ENCODE measurements at places on chromosomes 16 and 17.

DNA sequence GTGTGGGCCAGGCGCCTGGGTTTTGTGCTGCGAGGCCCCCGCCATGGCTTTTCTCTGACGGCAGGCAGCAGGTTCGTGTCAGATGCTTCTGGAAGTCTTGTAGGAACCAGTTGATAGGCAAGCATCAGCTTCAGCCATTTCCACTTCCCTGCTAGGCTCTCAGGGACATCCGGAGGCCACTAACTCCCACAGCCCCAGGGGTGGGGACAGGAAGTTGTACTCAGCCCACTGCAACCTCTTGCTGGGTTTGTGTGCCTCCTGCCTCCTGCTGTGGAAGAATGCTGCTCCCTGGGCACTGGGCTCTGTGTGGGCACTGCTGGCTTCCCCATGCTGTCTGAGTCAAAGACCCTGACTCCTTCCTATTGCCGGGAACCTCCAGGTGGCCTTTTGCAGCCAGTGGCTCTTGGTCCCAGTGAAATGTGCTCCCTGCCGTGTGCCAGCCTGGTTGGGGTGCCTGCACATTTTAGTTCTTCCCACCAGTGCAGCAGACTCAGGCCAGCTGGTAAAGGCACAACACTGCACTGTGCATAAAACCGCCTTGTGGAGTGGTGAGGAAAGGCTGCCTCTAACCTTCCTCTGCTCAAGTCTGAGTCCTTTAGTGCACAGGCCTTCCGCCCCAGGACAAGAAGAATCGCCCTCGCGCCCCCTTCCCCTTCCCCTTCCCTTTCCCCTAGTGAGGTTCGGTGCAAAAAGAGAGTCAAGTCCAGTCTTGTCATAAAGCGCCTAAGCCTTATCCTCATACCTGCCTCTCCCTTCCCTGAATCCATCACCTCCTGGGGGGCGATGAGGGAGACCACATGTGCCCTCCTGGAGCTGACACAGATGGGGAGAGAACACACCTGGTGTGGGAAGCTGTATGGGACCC, 16.6 kb downstream of the LDHD start:
- DNase-seq = no peak

GRCh38 chr16:85206472-85207356, 94.4 kb upstream of the CIBAR2 start:
- DNase-seq = no peak

GRCh38 chr17:14094676-14095601, 25.6 kb downstream of the COX10 start:
- no peak for DNase-seq

GRCh38 chr16:86878236-86879080, 300.1 kb downstream of the FOXL1 start:
- DNase-seq = no peak

DNA sequence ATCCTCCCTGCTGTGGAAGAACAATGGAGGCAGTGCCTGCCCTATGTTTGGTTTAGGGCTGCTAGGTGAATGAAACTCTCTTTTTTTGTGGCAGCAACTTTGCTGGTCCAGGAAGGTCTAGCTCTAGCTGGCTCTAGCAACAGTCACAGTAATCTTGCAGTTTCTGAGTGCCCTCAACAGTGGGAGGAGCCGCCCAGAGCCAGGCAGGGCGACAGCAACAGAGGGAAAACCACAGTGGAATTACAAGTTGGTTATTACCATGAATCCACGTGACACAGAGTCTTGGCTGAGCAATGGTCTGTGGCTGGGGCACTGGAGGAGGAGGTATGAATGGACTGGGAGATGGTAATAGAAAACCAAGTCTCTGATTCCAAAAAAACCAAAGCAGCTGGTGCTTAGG, 10.3 kb downstream of the HSPB9 start:
- DNase-seq = peak; percentile 96

DNA sequence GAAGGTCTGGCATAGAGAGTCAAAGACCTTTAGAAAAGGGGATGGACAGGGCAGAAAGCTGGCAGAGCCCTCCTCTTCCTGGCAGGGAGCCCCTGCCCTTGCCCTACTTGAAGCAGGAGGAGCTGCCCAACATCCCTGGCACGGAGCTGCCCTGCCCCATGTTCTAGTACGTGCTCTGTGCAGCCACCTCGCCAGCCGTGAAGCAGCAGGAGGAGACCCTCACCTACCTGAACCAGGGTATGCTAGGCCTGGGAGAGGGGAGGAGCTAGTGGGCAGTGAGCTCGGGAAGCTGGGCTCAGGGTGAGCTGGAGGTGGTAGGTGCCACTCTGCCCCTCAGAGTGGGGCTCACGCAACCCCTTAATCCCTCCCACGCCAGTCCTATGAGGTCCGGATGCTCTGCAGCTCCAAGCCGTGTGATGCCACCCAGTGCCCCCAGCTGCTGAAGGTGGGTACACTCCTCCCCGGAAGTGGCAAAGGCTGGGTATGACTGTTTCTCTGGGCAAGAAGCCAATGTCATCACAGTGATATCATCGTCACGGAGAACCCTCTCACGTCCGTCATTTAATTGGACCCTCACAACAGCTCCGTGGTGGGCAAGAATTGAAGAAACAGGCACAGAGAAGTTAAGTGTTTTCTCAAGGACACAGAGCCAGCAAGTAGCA, 12.7 kb upstream of the STAC2 start:
- no peak for DNase-seq

- peak; percentile 89 for DNase-seq
Observed at GRCh38 chr16:85086347-85087291, 25.7 kb downstream of the CIBAR2 start.

- DNase-seq = no peak
Observed at GRCh38 chr17:72974605-72975232, 117.8 kb downstream of the SLC39A11 start.

DNA sequence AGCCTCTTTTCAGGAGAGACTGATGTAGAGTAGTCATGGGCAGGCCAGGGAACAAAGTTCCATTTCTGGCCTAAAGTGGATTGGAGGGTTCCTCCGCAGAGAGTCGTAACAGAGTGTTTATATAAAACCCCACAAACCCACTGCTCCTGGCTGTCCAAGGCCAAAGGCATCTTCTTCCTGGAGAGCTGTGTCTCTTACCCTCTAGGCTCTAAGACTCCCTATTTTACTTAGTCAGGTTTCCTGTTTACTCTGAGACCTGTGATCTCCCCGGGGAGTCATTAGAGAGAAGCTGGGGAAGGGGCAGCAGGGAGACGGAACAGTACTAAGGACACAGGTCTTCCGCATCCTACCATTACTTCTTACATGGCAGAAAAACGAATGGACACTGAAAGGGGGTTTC, 69.5 kb downstream of the HIC1 start:
- no peak for DNase-seq

GRCh38 chr17:72373910-72374741, 253.3 kb downstream of the SOX9 start:
- peak; percentile 25 for DNase-seq

DNA sequence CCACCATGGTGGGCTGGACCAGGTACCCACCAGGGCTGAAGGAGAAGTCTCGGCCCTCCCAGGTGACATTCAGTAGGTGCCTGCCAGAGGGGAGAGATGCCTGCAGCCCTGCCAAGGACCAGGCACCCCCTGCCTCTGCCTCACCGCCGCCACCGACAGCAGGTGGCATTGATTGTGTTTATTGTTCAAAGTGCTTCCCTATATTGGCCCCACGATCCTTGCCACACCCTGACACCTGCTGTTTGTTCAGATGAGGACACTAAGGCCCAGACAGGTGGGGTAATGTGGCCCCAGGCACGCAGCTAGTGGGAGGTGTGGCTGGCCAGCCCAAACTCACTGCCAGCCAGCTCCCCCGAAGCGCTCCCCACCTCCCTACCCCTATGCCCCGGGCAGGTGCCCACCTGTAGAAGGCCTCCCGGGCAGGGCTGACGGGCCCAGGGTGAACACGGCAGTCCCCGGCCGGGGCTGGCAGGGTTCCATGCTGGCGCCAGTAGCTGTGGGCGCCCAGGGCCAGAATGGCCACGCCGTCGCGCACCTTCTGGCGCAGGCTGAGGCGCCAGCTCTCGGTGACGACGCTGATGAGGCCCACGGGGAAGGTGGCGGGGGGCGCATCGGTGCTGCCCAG, 8.0 kb downstream of the GRIN2C start:
- DNase-seq = no peak

- no peak for DNase-seq
Observed at GRCh38 chr16:25108054-25108453, 3.5 kb upstream of the LCMT1 start.

GRCh38 chr16:79169239-79169638, 431.3 kb downstream of the MAF start:
- DNase-seq = no peak

DNA sequence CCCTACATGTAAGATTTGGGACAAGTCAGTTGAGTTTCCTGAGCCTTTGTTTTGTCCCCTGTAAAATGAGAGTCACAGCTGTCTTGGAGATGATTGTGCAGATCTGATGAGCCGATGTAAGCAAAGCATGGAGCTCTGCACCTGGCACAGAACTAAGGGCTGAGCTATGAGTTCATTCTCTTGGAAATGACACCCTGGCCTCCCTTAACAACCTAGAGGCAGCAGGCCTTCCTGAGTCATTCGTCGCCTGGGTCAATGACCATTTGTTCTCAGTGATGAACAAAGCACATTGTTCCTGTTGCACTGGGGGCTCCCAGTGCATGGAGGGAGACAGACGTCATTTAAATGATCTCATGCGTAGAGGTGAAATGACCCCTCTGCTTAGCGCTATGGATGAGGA, 62.8 kb upstream of the GCSH start:
- DNase-seq = no peak

DNA sequence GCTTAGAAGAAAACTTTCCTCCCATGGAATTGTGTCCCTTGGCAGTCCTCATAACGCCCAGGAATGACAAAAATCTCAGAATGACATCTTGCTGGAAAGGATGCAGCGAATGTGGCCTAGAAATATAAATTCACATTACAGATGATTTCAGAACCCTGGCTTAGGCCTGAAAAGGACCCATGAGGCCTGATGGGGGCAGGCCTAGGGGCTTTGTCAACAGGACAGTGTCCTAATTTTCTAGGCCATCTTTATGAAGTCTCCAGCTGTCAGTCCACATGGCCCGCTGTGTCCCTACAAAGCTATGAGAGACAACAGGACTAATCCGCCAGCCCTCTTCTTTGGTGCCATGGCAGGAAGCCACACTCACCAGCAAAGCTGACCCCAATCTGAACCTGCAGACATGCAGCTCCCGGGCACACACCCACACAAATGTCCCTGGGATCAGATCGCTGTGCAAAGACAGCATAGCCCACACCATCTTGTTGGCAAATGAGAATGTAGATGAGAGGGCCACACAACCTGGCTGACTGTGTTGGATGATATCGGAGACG, 40.4 kb upstream of the DNAH17 start:
- DNase-seq = peak; percentile 55

GRCh38 chr17:28154214-28154613, 111.7 kb downstream of the NLK start:
- no peak for DNase-seq

- no peak for DNase-seq
Observed at GRCh38 chr17:57256708-57257112, 387 bp downstream of the MSI2 start.

GRCh38 chr17:17769869-17770631, 66.7 kb downstream of the SREBF1 start:
- DNase-seq = no peak

GRCh38 chr17:17495536-17496188, 533 bp downstream of the RASD1 start:
- DNase-seq = no peak

DNA sequence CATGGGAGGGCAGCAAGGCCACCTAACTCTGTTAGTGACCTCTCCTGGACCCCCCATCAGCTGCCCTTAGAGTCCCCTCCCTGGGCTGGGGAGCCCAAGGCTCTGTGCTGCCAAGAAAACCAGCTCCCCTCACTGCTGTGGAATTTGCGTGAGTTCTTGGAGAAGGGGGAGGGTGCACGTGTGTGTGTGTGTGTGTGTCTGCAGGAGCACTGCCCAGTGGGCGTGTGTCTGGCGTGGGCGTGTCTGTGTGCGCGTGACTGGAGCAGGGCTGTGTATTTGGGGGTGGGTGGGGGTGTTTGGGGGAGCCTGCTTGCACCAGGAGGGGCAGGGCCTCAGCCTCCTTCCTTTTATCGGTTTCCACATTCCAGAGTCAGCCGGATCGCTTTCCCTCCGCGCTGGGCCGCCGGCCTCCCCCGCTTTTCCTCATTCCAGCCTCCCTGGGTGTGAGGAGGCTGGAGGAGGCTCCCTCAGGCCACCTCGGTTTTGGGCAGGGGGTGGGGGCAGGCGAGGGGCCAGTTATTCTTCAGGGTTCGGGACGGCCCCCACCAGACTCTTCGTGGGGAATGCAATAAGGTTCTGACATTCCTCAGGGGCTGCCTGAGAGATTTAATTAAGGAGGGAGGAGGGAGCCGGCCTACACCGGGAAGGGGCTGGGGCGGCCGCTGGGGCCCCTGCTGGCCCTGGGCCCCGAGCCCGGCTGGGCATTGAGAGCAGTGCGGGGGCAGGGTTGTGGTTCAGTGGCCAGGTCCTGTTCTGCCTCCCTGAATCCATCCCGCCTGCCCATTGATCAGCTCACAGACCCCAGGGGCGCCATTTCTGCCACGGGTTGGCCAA, 2.5 kb downstream of the VASN start:
- peak; percentile 88 for DNase-seq

DNA sequence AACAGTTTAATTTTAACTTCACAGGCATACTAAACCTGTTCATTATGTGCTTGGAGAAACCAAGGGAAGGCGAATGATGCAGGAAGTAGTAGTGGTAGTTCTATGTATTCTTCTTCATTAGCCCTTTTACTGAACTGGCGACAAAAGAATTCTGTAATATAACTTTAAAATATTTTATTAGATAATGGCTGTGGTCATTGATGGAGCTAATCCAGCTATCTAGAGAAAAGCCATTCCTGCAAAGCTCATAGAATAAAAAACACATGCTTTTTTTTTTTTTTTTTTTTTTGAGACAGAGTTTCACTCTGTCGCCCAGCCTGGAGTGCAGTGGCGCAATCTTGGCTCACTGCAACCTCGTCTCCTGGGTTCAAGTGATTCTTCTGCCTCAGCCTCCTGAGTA, 23.5 kb downstream of the TANC2 start:
- peak; percentile 34 for DNase-seq

DNA sequence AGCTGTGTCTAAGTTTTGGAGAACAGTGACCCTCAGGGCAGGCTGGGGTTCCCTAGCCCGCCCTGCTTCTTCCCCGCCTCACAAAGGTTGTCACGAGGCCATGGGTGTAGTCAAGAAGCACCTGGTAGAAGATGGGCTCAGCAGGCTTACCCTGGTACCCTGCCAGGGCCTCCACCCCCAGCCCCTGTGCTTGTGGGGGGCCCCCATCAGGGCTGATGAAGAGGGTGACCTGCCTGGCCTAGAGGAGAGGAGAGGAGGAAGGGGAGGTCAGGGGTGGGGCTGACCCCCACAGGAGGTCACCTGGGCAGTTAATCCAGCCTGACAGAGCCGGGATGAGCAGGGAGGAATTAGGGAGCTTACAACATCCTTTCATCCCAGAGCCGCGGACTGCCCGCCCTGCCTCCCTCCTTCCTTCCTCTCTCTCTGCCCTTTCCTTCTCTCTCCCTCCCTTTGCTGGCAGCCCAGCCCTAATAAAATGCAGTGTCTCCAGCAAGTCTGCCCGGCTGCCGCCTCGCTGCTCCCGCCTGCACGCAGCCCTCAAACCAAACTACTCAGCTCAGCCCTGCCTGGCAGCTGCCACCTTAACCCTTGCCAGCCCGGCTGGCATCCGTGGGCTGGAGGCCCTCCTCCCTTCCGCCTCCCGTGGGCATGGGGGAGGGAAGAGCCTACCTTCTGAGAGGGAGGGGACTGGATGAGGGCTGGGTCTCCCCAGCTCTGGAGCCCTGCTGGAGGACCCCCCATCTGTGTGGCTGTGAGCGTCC, 7.2 kb downstream of the DLX3 start:
- peak; percentile 85 for DNase-seq

- DNase-seq = no peak
Observed at GRCh38 chr16:82079892-82080291, 44.8 kb downstream of the HSD17B2 start.
